ENCODE measurements at places on chromosomes 12 and 14.

DNA sequence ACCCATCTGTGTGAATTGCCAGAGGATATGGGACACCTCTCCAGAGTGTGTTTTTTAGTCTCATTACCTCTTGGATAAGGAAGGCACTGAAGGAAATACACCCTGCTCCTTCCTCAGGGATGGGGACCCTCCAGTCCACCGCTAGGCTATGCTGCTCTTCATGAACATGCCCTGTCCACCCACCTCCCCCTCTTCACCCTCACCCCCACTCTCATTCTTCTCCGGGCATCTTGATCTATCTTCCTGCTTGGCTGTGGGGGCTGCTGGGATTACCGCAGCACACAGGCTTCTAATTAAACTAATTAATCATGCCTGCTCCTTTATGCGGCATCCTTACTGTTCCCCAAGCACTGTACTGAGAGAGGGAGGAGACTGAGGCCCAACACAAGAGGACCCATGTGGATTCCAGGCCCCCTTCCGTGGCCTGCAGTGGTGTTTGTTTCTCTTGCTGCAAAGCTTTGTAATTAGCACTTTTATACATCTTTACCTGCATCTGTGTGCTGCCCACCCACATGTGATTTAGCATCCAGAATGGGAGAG is 7.6 kb upstream of the PDE1B start:
- no peak overlapping the region for H3K4me3 ChIP-seq
- no peak for DNase-seq
- H3K27me3 ChIP-seq = peaks cover 22% of the 10 kb centered on the region
- no peaks in the 10 kb centered on the region for H3K36me3 ChIP-seq
- no peaks in the 10 kb centered on the region for H3K4me1 ChIP-seq

- no peak overlapping the region for H3K4me3 ChIP-seq
- H3K27ac ChIP-seq = peak overlapping the region; percentile 29
- peak; percentile 64 for DNase-seq
- H3K36me3 ChIP-seq = no peaks in the 10 kb centered on the region
- H3K27me3 ChIP-seq = no peaks in the 10 kb centered on the region
Observed at GRCh38 chr12:89244536-89244935, 107.8 kb downstream of the DUSP6 start.

DNA sequence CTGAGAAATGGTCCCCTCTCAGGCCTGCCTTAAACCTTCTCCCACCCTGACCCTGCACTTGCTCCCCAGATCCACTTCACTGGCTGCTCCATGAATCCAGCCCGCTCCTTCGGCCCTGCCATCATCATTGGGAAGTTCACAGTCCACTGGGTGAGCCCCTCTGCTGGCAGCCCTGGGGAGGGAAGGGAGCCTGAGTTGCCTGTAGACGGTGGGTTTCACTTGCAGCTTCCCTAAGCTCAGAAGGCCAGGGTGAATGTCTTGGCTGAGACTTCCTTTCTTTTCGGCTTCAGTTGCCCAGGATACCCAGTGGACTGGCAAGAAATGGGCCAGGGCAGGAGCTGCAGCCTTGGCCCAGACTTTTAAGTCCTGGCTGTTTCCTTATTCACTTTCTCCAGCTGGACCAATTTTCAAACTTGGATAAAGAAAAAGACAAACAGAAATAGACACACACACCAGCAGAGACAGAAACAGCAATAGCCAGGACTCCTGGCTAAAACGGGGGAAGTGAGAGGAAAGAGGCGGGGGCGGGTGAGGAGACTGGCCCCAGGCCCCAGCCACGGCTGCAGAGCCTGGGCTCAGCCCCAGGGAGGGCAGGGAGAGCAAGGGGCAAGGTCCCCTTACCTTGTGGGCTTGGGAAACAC is 2.0 kb downstream of the AQP6 start:
- no peak overlapping the region for H3K4me3 ChIP-seq
- no peaks in the 10 kb centered on the region for H3K36me3 ChIP-seq
- H3K27ac ChIP-seq = no peak overlapping the region
- H3K27me3 ChIP-seq = peaks cover 27% of the 10 kb centered on the region
- DNase-seq = no peak

DNA sequence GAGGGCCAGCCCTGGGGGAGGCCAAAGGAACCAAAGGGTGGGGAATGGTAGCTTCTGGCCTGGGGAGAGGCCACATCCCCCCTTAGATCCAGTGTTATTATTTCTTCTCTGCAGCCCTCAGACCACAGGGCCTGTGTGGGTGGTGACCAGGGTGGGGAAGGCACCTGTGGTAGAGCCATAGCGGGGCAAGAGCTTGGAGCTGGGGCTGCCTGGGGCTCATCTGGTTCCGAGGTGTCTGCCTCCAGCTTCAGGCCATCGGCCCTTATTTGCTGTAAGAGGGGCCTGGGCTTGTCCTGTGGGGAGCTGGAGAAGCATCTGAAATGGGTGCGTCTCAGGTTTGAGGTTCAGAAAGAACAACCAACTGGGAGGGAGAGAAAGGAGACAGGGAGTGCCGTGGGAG is 2.1 kb upstream of the B3GNT4 start:
- no peak for DNase-seq
- no peaks in the 10 kb centered on the region for H3K36me3 ChIP-seq

DNA sequence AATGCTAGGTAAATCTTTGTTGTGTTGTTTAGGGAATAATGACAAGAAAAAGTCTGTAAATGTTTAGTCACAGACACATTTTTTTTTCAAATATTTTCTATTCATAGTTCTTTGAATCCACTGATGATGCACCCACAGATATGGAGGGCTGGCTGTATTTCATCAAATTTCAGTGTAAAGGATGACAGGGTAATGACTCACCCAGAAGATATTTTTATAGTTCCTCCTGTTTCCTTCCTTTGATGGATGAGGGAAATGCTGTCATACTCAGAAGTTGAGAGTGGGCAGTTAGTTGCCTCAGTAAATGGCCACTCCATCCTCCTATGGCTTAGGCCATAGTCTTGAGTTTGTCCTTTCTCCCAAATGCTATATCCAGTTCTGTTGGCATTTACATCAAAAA is 76.9 kb upstream of the REP15 start:
- H3K27me3 ChIP-seq = no peaks in the 10 kb centered on the region
- no peak overlapping the region for H3K27ac ChIP-seq
- H3K4me1 ChIP-seq = peaks cover 16% of the 10 kb centered on the region
- H3K4me3 ChIP-seq = no peak overlapping the region
- H3K36me3 ChIP-seq = no peaks in the 10 kb centered on the region
- DNase-seq = peak; percentile 90

- H3K4me3 ChIP-seq = no peak overlapping the region
- no peak overlapping the region for H3K27ac ChIP-seq
- peaks cover 4% of the 10 kb centered on the region for H3K4me1 ChIP-seq
Observed at GRCh38 chr12:25801734-25802133, 156.7 kb upstream of the RASSF8 start.
